Retina (tissue), 1 donor: ENCODE measurements at places on chromosomes 12 and 14.

DNA sequence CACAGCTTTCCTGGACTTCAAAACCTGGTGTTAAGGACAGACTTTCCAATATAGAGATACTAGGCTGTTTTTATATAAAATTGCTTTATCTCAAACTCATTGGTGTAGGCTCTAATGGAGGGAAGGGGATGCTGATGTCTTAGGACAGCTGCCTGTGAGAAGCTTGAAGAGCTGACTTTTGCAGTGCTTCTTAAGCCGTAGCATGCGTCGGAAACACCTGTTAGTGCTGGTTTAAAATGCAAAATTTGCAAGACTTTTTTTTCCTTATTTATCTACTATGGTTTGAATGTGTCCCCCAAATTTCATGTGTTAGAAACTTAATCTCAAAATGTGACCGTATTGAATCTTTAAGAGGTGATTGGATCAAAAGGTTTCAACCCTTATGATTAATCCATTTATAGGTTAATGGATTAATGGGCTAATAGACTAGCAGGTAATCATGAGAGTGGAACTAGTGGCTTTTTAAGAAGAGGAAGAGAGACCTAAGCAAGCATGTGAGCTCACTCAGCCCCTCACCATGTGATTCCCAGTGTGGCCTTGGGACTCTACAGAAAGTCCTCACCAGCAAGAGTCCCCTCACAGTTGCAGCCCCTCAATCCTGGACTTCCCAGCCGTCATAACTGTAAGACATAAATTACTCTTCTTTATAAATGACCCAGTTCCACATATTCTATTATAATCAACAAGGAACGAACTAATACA lies 60.9 kb upstream of the FUT8 start:
- DNase-seq, result no peak

- DNase-seq, result no peak
Observed at GRCh38 chr14:65753061-65753460, 340.5 kb downstream of the FUT8 start.

GRCh38 chr14:67493092-67493717 lies 4.7 kb upstream of the TMEM229B start:
- no peak for DNase-seq

DNA sequence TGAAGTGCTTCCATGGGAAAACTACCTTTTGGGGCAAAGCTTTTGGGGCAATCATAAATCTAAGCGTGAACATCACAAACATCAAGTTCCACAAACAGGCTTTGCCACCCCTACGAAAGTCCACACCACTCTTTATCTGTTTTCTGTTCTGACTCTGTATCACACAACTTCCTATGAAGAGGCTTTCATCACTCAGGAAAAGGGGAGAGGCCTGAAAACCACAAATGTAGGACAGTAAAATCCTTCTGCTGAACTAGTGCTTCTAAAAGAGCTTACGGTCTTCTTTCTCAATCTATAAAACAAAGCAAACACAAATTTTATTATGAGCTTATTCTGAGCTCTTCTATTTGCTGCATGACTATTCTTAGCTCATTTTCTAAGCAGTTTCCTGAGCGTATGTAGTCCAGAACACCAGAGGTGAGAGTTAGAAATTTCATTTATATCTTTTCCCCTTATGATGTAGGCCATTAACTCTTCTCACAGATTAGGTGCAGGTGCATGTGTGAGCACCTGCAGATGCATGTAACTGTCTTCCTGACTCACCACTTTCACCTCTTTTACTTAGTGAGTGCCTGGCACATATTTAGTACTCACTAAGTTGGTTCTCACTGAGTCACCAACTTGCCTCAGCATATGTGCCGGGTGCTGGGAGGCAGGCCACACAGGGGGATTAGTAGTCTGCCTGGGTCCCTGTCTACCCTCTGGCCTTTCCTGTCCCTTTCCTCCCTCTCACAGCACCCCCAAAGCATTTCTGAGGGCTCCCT lies 32.9 kb upstream of the SYCP3 start:
- no peak for DNase-seq

- DNase-seq, result peak; percentile 67
Observed at GRCh38 chr12:111194703-111195051, 174.2 kb downstream of the PHETA1 start.

DNA sequence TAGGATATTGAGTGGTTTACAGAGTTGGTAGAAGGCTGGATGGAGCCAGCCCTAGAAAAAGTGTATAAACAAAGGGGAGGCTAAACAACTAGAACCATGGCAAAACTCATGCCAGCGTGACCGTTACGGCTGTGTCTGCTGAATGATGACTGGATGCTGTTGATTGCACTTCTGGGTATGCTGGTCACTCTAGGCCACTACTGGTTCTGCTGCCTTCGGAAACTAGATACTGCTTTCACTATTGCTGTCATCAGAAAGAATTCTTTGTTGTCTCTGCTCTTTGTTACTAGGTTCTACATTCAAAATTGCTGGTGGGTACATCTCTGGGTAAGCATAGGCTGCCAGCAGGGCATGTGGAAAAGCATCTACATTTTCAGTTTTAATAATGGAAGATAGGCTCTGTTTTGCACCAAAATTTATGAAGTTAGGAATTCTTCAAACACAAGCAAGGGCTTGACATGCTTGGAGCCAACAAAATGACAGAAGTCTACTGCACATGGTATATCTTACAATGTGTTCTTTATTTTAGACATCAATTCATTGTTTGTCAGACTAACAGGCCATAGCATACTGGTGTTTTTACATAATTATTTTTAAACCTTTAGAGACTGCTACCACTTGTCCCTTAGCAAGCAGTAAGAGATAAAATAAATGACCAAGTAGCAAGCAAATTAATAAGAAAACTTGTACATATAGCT lies 15.4 kb downstream of the MON2 start:
- no peak for DNase-seq

- DNase-seq, result no peak
Observed at GRCh38 chr12:27000961-27001360, 13.2 kb downstream of the TM7SF3 start.

DNA sequence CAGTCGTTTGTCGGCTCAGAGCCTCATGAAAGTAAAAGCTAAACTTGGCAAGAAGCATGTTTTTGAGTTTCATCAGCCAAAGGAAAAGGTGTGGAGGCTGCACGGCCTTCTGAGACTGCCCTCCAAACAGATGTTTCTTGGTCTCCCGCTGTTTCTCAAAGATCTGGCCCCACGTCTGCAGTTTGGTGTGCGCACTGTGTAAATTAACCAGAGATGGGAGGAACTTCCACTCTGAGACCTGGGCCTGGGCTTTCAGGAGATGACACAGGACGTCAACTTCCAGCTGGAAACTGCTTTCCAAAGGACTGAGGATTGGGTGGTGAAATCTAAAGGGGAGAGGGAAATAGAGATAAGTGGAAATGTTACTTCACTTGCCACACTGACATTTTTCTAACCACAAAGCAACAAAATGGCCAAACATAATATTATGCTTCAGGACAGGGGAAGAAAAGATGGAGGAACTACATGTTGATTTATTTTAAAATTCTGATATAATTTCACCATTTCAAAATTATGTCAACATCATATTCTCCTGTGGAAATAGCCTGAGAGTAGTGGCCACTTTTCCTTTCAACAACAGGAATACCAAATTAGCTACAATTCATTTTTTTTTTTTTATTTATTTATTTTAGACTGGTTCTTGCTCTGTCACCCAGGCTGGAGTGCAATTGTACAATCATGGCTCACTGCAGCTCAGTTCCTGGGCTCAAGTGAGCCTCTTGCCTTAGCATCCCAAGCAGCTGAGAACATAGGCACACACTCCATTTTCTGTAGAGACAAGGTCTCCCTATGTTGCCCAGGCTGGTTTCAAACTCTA lies 27.6 kb downstream of the KICS2 start:
- DNase-seq, result no peak

DNA sequence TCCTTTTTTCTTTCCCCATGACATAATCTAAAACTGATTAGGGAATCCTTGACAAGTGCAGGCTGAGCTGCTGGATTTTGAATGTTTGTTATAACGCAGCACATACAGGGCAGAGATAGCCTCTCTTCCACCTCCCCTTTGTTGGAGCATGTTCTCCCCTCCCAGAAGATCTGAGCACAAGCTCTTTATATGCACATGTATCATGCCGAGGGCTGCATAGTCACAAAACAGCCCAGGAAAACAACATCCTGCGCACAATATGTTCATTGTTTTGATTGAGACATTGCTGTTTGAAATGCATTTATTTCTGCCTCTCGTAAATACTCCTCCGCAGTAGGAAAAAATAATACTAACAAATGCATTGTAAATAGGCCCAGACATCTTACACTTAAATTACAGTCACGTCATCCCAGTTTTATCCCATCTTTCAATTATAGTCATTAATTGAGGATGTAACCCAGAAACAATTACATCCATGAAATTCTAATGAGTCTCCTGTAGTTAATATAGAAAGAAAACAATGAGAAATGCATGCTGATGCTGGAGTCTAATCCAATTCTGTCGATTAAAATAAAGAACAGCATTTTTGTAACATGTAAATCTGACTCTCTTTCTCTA lies 401.8 kb downstream of the BTG1 start:
- DNase-seq, result no peak

- no peak for DNase-seq
Observed at GRCh38 chr12:4987076-4988046, 56.3 kb upstream of the KCNA5 start.

- DNase-seq, result no peak
Observed at GRCh38 chr14:77212097-77212870, 30.7 kb downstream of the TMEM63C start.

DNA sequence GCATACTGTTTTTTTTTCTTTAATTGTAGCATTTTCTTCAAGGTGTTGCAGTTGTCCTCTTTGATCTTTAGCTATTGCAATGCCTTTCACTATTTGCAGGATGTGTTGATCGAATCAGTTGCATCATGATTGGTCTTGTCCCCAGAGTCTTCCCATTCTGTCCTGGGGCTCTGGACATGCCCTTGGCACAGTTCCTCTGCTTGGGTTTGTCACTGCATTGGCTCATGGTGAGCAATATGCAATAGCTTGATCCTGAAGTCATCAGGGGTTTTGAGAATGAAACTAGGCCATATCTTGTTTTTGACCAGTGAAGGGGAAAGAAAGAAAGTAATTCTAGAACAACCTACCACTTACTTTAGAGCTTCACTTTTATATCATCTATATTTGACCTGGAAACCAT lies 281.5 kb downstream of the TMEM117 start:
- no peak for DNase-seq
